ENCODE measurements at places on chromosomes 6 and 20. TPM values are rescaled to one million over a fixed set of nuclear protein-coding genes. Genes with fewer than 3 reads are reported as not detected.

CPNE5 gene
- total RNA-seq: 0.08 TPM

CEP162 gene
- total RNA-seq: 1.9 TPM

OR2J3 gene
- total RNA-seq: not detected

OOEP gene
- total RNA-seq: not detected

BEND6 gene
- 0.88 TPM for total RNA-seq

Data from A549 treated with RU486 at 1 μM for 4 hours (cell line).